ENCODE measurements at places on chromosomes 12 and 14.

GRCh38 chr14:89621009-89621421 is 204.0 kb upstream of the FOXN3 start:
- no peak for DNase-seq

DNA sequence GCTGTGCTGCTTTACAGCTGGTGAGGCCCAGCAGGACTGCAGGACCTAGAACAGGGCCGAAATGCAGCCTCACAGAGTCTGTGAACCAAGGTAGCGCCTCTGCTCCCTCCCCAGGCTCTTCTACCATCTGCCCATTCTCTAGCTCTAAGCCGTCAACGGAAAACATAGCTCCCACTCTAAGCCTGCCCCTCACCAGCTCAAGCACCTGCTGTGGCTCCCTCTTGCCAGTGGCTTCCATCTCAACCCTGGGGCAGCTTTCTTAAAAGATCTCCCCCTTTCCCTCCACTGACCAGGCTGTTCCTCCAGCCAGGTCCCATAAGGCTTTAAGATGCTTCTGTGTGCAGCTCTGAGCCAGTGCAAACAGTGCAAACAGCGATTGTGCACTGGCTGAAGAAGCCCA is 61.3 kb downstream of the RFLNA start:
- DNase-seq, result no peak

DNA sequence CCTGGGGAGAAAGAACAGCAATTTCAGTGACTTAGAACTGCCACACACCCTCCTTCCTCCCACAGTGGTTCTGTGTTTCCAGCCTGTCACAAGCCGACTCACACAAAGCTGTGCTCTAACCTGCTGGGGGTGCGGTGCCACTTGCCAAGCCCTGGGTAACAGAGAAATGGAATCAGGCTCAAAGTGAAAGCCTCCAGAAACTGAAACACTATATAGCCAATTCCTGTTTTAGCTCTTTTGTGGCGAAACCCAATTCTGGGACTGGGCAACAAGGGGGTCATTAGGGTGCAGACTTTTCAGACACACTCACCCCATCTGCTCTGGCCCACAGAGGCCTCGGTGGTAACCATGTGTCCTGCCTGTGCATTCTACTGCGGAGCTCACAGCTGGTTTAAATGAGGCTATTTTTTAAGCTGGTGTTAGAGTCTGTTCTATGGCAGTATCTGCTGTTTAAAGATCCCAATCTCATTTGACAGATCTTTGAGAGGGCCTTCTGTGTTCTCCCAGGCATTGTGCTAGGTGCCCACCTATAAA is 15.2 kb upstream of the ACTR6 start:
- no peak for DNase-seq

DNA sequence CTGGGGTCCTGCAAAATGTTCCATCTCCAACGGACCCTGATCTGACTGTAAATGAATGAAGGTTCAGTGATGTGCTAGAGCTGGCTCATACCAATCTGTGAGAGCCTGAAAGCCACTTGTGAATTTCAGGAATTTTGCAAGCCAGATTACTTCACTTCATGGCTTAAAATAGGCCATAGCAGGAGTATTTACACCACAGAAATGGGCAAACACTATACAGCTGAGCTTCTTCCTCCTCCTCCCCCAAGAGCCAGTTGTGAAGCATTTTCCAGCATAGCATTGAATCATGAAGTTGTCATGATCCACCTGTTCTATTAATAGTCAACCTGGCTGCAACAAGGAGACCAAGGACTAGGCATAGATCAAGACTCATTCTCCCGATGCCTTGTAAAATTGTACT is 141.3 kb upstream of the RASSF8 start:
- no peak for DNase-seq

- DNase-seq, result no peak
Observed at GRCh38 chr12:805022-805632, 52.7 kb downstream of the WNK1 start.

- no peak for DNase-seq
Observed at GRCh38 chr14:36570065-36570464, 12.3 kb downstream of the NKX2-8 start.

DNA sequence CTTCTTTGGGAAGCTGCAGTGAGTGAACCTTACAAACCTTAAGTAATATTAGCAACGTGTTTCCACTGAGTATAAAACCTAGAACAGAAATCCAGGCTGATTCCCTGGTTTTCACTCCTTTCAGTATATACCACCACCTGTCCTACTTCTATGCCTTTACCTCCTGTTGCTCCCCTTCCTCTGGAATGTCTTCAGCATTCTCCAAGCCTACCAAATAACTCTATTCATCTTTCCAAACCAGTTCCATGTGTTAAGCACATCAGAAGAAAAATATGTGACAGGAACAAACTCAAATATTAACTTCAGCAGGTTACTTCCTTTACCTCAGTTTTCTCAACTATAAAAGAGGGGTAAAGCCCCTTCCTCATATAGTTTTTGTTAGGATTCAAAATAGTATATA is 39.8 kb downstream of the LIMA1 start:
- no peak for DNase-seq

- no peak for DNase-seq
Observed at GRCh38 chr14:76396714-76397187, 20.8 kb downstream of the ESRRB start.

GRCh38 chr12:124126950-124127655 is 154.1 kb downstream of the ZNF664 start:
- no peak for DNase-seq

Measured in cardiac muscle cell (in vitro differentiated cells and primary cell).